ENCODE measurements at places on chromosomes 13 and 19.

DNA sequence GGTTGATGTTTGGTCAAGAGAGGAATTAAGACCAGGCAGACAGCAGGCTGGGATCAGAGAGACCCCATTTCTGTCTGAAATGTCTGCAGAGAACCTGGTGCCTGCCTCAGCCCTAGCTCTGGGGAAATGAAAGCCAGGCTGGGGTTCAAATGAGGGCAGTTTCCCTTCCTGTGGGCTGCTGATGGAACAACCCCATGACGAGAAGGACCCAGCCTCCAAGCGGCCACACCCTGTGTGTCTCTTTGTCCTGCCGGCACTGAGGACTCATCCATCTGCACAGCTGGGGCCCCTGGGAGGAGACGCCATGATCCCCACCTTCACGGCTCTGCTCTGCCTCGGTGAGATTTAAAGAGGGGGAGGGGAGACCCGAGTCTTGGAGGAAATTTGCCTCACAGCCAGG is at the start of gene LILRB4:
Gene LILRB4, plus strand, starts transcription at position 256 of the 400 bp plus-strand sequence. Its CDS starts 49 bp downstream, at position 305.
- DNase-seq, result no peak

DNA sequence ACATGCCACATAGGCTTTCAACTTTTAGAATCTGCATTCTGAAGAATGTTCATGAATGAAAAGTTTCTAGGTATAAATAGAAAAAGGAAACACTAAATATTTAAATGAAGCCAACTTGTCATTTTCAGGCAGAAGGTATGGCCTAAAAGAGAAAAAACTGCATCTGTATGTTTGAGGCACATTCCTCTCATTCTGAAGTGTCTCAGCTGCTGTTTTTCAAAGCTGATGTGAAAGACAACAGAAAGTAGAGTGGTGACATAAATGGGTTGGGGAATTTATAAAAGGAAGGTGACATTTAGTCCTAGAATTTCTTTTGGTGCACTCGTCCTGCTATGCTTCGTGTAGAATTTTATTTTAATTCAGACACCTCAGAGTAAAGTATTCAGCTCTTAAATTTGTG is 539.6 kb upstream of the SLITRK5 start:
- no peak for DNase-seq

GRCh38 chr13:80276371-80277289 is 64.3 kb downstream of the SPRY2 start:
- DNase-seq, result no peak

GRCh38 chr19:48319647-48320541 is 5.5 kb upstream of the EMP3 start:
- DNase-seq, result peak; percentile 77

GRCh38 chr13:31131470-31131961 is 30.2 kb downstream of the HSPH1 start:
- no peak for DNase-seq

GRCh38 chr13:57787058-57787791 is 155.7 kb downstream of the PCDH17 start:
- peak; percentile 33 for DNase-seq

DNA sequence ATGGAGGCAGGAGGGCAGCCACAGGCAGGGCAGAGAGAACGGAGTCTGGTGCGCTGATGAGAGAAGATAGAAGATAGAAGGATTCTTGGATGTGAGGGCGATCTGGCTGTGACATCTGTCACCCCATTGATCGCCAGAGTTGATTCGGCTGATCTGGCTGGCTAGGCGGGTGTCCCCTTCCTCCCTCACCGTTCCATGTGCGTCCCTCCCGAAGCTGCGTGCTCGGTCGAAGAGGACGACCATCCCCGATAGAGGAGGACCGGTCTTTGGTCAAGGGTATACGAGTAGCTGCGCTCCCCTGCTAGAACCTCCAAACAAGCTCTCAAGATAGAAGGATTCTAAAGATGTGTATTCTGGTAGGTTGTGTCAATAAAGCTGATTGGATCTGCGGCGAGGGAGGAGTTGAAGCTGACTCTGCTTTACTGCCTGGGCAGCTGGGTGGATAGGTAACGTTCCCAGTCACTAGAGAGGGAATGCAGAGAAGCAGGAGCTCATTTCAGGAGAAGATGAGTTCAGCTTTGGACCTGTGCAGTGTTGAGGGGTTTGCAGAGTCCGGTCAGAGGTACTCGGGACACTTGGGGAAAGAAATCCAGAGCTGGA is 5.1 kb downstream of the UBAC2 start:
- no peak for DNase-seq

Measured in CD8-positive, alpha-beta memory T cell (primary cell).